ENCODE measurements at places on chromosomes 4 and X.

GRCh38 chr4:78059524-78059889 lies 2.4 kb downstream of the FRAS1 start:
- DNase-seq = peak; percentile 60

DNA sequence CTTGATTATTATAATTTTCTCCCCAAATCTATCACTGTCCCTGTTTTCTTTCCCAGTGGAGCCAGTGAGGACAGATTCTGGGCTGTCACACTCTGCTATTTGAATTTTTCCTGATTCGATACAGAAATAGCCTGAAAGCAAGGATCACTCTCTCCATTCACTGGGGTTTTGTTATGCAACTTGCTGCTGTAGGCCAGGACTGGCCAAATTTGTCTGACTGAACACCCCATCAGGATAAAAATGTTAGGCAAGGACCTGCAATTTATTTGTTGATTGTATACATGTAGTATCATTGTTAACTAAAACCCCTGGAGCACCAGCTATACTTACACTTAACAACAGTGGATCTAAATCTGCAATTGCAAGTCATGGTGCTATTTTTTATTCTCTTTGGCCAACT lies 68.7 kb downstream of the AASDH start:
- DNase-seq = no peak

- DNase-seq = peak; percentile 27
These were observed 734 bp downstream of the STOX2 start for GRCh38 chr4:183905593-183906488.

DNA sequence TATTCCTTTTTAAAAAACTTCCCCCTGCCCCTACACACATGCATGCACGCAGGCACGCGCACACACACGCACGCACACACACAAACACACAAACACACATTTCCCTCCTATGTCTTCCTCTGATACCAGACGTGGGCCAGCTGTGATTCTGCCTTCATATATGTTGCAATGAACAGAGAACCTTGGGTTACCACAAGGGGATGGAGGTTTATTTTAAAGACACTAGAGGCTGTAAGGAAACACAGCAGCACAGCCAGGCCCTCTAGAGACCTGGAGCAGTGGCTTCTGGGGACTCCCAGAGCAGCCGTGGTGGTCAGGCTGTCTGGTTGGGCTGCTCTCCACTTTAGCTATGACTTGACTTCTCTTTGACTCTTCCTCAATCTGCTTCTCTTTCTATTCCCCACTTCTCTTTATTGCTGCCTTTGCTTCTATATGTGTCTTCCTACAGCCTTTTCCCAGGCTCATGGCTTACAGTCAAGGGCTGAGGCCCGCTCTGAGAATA lies 3.2 kb upstream of the TLR10 start:
- DNase-seq = no peak

- no peak for DNase-seq
These were observed 32.4 kb downstream of the MAGEC1 start for GRCh38 chrX:141936080-141936479.

GRCh38 chrX:14095702-14096101 lies 66.0 kb upstream of the GEMIN8 start:
- DNase-seq = peak; percentile 68

- no peak for DNase-seq
These were observed 8.3 kb downstream of the PPM1K start for GRCh38 chr4:88275949-88276515.

GRCh38 chr4:8939160-8939839 lies 67.7 kb upstream of the HMX1 start:
- DNase-seq = no peak

- DNase-seq = no peak
These were observed 256.7 kb upstream of the GNPDA2 start for GRCh38 chr4:44983083-44983482.

GRCh38 chrX:373641-374471 lies 12.9 kb downstream of the PPP2R3B start:
- no peak for DNase-seq

DNA sequence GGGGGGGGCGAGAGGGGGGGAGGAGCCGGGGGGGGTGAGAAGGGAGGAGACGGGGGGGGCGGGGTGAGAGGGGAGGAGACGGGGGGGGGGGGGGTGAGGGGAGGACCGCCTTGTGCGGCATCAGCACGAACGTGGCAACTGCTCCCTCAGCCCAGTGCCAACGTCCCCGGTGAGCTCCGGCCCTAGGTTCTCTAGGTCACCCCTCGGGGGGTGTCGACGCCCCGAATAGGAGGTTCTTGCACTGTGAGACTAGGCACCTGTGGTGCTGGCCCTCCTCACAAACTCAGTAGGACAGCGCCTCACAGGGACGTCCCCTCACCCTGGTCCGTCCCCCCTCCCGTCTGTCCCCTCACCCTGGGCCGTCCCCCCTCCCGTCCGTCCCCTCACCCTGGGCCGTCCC lies 21.5 kb upstream of the GTPBP6 start:
- no peak for DNase-seq

DNA sequence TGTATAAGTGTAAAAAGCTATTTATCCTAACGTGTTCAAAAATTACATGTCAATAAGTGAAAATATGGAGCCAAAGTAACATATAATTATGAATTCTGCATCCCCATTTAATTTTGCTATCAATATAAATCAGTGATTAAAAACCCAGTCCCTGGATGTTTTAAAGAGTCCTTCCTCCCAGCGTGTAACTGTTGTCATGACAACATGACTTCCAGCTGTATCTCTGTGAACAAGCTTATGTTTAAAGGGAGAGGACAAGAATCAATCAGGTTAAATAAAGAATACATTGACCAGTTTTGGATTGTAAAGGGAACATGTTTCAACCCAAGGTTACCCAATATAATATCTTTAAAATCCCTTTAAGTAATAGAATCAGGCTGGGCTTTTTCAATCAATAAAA lies 219.7 kb downstream of the NSUN7 start:
- DNase-seq = no peak

- DNase-seq = no peak
These were observed 186.5 kb downstream of the RAP1GDS1 start for GRCh38 chr4:98447648-98448047.

DNA sequence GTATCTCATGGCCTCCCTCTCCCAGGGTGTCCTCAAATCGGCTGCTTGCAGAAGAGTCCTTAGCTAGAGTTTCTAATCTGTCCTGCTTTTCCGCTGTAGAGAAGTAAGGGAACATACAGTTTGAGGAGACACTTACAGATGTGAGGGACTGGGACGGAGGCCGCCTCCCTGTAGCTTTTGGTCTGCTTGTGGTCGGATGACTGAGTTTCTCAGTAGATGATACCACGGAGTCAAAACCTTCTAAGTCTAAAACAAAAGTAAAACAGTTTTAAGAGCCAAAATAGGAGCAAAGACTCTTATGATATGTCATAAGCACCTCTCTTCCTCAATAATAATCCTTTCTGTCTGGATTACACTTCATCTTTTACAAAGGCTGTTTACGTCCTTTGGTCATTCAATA lies 34.5 kb upstream of the MAP3K15 start:
- no peak for DNase-seq

DNA sequence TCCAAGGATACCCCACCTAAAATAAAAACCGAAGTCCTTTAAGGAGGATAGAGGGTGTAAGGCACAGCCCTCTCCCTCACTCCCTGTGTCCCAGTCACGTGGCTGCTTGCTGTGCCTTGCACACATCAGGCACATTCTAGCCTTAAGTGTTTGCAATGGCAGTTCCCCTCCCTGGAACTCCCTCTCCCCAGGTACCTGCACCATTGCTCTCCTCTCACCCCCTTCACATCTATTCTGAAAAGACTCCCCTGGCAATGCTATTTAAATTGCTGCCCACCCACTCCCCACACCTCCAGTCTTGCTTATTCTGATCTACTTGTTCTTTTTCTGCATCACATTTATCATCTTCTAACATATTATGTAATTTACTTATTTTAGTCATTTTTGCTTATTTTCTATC lies 91.6 kb upstream of the LNX1 start:
- no peak for DNase-seq

GRCh38 chrX:2781698-2782097 lies 29.9 kb downstream of the XG start:
- no peak for DNase-seq

GRCh38 chrX:112738347-112739033 lies 58.8 kb upstream of the LHFPL1 start:
- DNase-seq = no peak

- DNase-seq = no peak
These were observed 89.1 kb upstream of the ADRA2C start for GRCh38 chr4:3676907-3677747.

GRCh38 chr4:75566911-75567310 lies 11.0 kb downstream of the ODAPH start:
- no peak for DNase-seq

- DNase-seq = no peak
These were observed 1.4 kb upstream of the ATP2B3 start for GRCh38 chrX:153516073-153516472.

GRCh38 chr4:536351-536972 lies 37.5 kb downstream of the PIGG start:
- DNase-seq = no peak

DNA sequence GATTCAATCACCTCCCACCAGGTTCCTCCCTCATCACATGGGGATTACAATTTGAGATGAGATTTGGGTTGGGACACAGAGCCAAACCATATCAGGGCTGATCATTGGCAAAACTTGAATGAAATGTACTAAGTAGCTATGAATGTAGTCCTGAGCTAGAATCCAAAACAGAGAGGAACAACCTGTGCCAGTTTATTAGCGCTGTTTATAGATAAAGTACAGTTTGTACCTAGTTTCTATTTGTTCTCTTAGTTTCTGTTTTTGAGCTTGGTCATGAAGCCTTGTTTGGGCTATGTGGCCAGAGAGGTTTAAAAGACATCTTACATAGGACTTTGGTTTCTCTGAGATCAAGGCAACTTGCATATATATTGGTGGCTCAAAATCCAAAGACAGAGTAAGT lies 66.9 kb upstream of the INPP4B start:
- no peak for DNase-seq

DNA sequence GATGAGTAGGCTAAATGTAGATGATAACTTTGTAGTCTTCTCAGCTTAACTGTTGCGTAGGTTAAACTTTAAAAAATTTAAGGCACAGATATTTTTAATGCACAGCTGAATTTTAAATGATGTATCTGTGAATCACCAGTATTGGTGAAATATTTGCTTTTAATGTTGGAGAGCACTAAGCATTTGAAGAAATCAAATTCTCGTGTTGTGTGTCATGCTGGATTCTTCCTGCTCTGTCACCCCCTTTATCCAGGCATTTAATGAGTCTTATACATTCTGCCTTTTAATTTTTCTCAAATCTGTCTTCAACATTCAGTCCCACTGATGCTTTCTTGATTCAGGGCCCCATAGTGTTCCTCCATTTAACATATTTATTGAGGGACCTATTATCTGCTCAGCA lies 76.7 kb downstream of the SLC4A4 start:
- no peak for DNase-seq

GRCh38 chr4:128657638-128658037 lies 151.9 kb upstream of the JADE1 start:
- no peak for DNase-seq

DNA sequence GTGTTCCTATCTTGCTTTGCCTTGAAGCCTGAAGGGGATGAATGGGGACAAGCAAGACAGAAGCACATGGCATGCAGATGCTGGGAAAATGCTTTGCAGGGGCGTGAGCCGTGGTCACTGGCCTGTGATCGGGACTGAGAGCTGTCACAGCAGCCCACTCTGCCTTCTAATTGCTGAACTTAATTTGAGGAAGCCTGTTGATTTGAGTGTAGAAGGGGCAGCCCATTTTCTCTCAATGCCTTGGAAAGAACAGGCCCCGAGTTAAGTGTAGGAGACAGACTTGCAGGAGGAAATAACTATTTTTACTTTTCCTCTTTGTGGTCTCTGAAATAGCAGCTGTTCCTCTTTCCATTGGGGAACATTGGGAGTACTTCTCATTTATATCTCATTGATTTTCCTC lies 26.1 kb upstream of the TBC1D1 start:
- no peak for DNase-seq

DNA sequence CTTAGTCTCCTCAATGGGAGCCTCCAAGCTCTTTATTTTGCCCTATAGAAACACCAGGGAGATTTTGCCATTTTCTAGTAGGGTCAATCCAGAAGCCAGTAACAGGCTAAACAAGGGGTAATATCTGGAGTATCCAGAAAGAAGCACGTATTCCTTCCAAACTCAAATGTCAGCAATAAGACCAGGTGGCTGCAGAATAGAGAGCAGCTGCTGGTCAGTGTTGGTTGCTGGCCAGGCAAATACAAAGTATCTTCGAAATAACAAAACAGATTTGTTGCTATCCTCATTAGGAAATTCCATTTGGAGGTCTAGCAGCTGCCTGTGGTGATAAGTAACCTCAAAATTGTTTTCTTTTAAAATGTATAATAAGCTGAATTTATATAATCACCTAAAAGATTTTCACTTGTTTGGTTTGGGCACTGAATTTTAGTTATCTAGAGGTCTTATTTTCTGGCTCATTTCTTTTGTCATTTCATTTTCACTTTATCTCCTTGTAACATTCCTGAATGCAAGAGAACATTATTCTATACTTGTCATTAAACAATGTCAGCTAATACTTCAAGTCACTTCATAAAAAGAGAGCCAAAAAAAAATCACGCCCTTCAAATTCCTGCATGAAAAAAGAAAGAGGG lies 320.6 kb downstream of the DTHD1 start:
- no peak for DNase-seq

GRCh38 chr4:5041699-5042098 lies 9.6 kb upstream of the STK32B start:
- DNase-seq = no peak

DNA sequence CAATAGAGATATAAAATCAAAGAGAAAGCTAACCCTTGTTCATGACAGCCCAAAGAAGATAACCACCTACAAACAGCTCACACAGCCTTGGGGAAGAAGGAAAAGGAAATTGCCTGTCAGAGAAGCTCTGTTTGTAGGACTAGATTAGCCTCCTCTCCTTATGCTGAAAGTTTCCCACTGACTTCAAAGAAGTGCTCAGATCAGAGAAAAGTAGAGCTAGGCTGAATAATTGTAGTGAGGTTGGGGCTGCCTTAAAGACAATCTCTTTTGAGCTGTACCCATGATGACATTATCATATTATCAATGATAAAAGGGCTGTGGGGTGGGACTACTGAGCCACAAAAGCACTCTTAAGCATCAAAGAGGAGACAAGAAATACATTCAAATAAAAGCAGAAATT lies 223.0 kb upstream of the GALNT7 start:
- no peak for DNase-seq

DNA sequence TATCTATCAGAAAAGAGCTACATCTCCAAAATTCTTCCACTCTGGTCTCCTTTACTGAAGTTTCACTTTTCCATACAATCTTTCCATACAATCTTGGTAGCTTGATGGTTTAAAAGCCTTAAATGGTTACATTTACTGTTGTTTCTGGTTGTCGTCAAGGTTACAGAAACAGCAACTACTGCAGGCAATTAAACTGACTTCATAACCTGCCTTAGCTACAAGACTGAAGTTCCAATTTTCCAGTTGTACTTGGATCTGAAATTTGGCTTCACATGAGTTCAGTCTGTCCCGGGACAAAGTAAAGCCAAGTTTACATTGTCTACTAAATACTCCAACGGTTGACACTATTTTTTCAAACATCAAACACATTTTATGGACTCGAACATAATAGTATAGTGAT lies 326.4 kb downstream of the ANKRD50 start:
- no peak for DNase-seq

- no peak for DNase-seq
These were observed 253.6 kb downstream of the CBLL2 start for GRCh38 chrX:22526339-22526738.

Measured in HEK293T (cell line).